Kidney capillary endothelial cell (primary cell): ENCODE measurements at places on chromosomes 1 and 21.

DNA sequence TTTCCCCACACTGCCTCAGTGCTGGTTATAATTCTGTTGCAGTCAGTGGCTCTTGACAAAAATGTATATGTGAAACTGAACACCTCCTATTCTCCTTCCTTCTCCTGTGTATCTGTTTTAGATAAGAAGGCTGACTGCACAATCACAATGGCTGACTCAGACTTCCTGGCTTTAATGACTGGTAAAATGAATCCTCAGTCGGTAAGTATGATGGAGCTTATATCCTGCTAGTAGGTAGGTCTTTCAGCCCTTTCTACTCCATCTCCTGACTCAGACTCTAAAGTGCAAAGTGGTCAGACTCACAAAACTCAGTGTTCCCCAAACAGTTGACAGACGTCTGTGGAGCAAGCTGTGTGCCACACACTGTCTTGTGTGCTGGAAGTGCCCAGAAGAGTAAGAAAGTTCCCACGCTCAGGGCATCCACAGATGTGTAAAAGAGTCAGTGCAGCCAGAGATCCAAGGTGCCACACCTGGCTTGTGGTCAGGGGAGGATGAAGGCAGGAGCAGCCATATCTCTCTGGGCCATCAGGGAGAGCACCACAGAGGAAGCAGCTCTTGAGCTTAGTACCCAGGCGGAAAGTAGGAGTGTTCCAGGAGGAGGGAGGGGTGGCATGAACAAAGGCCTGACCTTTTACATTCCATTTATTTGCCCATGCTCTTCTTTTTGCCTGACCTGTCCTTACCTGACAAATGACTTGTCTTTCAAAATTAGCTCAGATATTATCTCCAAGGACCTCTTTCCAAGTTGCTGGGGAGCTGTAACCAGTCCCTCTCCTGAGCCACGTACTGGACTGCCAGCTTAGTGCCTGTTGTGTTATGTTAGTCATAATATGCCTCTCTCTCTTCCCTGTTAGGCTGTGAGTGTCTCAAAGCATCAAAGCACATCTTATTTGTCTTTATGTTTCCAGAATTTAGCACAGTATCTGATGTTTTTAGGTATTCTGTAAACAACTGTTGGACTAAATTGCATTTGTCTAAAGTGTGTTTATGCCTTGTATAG, 14.0 kb upstream of the PODN start:
- peak; percentile 87 for DNase-seq

DNA sequence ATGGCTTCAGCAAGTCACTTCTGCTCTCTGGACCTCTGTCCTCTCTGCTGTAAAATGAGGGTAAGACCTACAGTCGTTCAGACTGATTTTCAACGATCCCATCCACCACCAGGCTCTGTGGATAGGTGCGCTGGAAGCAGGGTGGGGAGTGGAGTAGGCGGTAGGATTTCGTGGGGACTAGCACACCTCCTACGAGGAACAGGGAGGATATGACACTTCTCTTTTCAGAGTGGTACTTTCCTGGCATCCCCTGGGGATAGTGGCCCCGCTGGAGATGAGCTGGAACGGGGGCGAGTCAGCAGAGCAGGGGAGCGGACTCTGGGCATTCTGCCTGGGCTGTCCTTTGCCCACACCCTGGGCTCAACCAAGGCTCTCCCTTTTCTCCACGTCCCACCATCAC, 17.7 kb downstream of the ETNK2 start:
- no peak for DNase-seq

DNA sequence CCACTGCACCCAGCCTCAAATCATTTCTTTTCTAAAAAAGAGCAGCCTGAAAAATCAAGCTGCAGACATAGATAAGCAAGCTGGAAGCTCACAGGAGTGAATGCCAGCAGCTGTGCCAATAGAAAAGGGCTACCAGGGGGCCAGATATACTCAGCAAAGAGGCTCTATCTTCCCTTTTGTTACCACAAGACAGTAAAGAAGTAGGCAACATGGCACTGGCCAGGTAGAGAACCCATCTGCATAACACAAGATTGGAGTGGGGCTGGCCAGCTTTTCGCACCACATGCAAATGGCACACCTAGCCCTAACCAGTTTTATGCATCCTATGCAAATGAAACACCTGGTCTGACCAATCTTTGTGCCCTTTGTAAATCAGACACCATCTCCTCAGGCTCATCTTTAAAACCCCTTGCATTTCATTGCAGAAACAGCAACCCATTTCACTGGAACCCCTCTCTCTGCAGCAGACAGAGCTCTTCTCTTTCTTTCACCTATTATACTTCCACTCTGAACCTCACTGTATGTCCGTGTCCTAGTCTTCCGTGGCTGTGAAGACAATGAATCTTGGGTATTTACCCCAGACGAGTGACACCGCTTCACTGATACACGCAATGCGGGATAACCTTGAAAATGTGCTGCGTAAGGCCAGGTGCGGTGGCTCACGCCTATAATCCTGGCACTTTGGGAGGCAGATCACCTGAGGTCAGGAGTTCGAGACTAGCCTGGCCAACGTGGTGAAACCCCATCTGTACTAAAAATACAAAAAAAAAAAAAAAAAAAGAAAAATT, 15.1 kb downstream of the CASP9 start:
- no peak for DNase-seq

- no peak for DNase-seq
These were observed 81.5 kb upstream of the LRIF1 start for GRCh38 chr1:111045033-111045722.

- no peak for DNase-seq
These were observed 18.8 kb downstream of the IRF2BP2 start for GRCh38 chr1:234591131-234591530.
